Airway epithelial cell (primary cell): ENCODE measurements at places on chromosomes 4 and X. TPM values are rescaled to one million over a fixed set of nuclear protein-coding genes. Genes with fewer than 3 reads are reported as not detected.

The SPANXN3 gene
- total RNA-seq: not detected in 2 replicates

The ADH7 gene
- 13.6 and 14.7 TPM in 2 replicates for total RNA-seq

The CENPC gene
- total RNA-seq: 8.9 and 15.0 TPM in 2 replicates

The WDR45 gene
- 23.1 and 34.7 TPM in 2 replicates for total RNA-seq

The SPIN2B gene
- total RNA-seq: 4.2 and 4.7 TPM in 2 replicates

The MAGEA11 gene
- not detected in 2 replicates for total RNA-seq

The SLC9B1 gene
- not detected in 2 replicates for total RNA-seq

The GIMD1 gene
- total RNA-seq: not detected in 2 replicates

The TNMD gene
- total RNA-seq: not detected in 2 replicates

The FAM47C gene
- not detected in 2 replicates for total RNA-seq

The GAGE12J gene
- total RNA-seq: not detected in 2 replicates

The NSDHL gene
- total RNA-seq: 45.0 and 52.3 TPM in 2 replicates

The MUC7 gene
- total RNA-seq: not detected in 2 replicates

The LIMCH1 gene
- total RNA-seq: 2.4 and 3.6 TPM in 2 replicates

The APLN gene
- 0.74 and 2.5 TPM in 2 replicates for total RNA-seq

The USP17L5 gene
- not detected in 2 replicates for total RNA-seq

The CDKL2 gene
- 0.60 and 1.1 TPM in 2 replicates for total RNA-seq

The COX7B gene
- total RNA-seq: 383 and 553 TPM in 2 replicates

The CFAP47 gene
- not detected in 2 replicates for total RNA-seq

The STK26 gene
- total RNA-seq: 36.5 and 45.1 TPM in 2 replicates

The GLRA3 gene
- total RNA-seq: not detected in 2 replicates
